ENCODE measurements at places on chromosomes 3 and 15. TPM values are rescaled to one million over a fixed set of nuclear protein-coding genes. Genes with fewer than 3 reads are reported as not detected.

- no peak for DNase-seq
These were observed 193.1 kb upstream of the DCBLD2 start for GRCh38 chr3:99094606-99095005.

DNA sequence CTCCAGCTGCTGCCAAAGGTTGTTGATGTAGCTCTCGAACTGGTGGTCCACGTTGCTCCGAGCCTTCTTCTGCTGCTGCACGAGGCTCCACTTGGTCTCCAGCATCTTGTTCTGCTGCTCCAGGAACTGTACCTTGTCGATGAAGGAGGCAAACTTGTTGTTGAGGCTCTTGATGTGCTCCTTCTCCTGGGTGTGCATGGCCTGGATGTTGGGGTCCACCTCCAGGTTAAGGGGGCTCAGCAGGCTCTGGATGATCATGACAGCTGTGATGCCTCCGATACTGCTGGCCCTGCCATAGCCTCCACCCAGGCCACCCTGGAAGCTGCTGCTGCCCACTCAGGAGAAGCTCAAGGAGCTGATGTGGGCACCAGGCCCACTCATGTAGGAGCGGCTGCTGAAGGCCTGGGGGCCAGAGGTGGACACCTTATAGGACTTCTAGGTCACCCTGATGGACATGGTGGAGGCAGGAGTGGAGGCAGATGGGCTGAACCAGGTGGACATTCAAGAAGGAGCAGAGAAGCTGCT is 14.9 kb upstream of the PSTPIP1 start:
- no peak for DNase-seq

Gene GPR27
- polyA plus RNA-seq = 9.1 TPM

Gene B3GALNT1
- polyA plus RNA-seq = 50.1 TPM

DNA sequence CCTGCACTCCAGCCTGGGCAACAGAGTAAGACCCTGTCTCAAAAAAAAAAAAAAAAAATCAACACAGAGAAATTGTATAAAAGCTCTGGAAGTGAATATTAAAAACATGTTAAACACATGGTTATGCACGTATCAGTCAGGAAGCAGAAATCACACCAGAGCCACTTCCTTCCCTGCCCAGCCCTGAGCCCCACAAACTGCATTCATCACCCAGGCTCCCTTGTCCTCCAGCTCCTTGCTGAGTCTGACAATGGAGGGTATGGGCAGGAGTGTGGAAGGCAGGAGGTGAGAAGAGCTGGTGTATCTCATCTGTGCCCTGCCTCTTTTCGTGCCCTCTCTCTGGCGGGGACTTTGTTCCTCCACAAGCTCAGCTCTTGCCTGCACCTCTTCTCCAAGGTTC is 12.1 kb upstream of the LOXL1 start:
- DNase-seq = no peak

- no peak for DNase-seq
These were observed 169.8 kb downstream of the POTEB3 start for GRCh38 chr15:21270474-21270873.

- DNase-seq = no peak
These were observed 39.6 kb downstream of the SCAPER start for GRCh38 chr15:76865548-76865991.

GRCh38 chr3:159502986-159503385 is 485.6 kb upstream of the IL12A start:
- DNase-seq = no peak

DNA sequence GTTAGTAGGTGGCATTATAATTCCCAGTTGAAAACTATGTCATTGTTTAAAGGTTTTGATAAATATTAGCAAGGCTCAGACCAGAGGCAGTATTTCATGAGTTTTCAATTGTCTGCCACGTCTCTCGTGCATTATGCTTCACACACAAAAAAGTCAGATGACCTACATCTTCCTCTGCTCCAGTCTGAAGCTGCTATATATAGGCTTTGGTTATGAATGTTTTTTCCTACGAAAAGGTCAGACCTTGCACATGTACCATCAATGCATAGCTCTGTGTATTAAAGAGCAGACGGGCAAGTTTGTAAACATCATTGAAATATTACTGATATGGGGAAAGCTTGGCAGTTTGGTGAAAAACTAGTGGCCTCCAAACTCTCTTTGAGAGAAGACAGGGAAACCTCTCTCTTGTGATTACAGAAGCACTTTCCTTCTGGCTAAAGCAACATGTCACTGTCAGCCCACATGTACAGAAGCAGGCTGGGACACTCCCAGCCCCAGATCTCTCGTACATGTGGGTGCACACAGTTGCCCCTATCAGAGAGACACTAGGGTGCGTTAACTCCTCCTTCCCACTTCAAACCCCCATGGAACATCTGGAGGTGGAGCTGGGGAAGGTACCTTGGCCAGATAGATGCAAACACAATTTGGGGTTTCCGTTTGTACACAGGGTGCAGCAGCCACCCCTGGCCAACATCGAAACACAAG is 184.0 kb upstream of the BCL6 start:
- DNase-seq = no peak

GRCh38 chr3:188950832-188951489 is 220.8 kb upstream of the TPRG1 start:
- no peak for DNase-seq

GRCh38 chr15:52556524-52557273 is 12.1 kb downstream of the ARPP19 start:
- DNase-seq = no peak

DNA sequence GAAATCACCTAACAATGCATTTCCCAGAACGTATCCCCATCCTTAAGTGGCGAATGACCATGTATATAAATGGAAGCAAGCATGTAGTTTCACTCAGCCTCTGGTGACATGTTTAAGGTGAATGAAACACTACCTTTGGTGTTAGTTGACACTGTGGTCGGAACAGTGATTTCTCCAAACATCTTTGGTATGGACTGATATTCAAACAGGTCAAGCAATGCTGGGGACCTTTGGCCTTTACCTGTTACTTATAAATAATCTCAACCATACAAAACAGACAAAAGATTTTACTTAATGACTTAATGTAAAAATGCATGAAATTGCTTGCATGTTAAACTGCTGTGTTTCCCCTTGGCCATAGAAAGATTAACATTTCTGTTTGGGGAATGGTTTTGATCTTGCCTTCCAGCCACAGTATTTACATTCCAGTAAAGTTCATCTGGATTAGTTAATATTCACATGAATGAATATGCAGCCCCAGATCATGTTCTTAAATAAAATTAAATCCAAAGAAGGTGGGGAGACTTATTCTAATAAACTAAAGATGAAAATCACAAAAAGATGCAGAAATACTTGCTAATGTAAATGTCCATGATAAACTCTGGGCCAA is 74.4 kb upstream of the HES1 start:
- no peak for DNase-seq

Gene CDCP1
- polyA plus RNA-seq = 1.2 TPM

- DNase-seq = no peak
These were observed 122.8 kb downstream of the EEFSEC start for GRCh38 chr3:128276146-128276435.

Gene FEZF2
- not detected for polyA plus RNA-seq

GRCh38 chr3:147407114-147407497 is 763 bp upstream of the ZIC4 start:
- no peak for DNase-seq

DNA sequence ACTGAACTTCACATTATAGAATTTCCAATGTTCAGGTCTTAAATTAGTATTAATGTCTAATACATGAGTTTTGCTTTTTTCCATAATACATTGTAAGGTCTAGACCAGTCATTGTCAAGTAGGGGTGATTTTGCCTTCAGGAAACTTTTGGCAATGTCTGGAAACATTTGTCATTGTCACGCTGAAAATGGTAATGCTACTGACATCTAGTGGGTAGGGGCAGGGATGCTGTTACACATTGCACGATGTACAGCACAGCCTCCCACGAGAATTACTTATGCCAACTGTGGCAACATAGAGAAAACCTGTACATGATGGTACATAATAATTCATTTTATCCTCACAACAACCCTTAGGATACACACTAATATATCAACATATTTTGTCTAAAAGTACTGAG is 384.1 kb downstream of the CADM2 start:
- DNase-seq = no peak

- no peak for DNase-seq
These were observed 12.4 kb downstream of the XXYLT1 start for GRCh38 chr3:195258449-195259153.

Gene KAT2B
- polyA plus RNA-seq = 27.1 TPM

- DNase-seq = no peak
These were observed 60.5 kb downstream of the SH3BP5 start for GRCh38 chr3:15271785-15272381.

DNA sequence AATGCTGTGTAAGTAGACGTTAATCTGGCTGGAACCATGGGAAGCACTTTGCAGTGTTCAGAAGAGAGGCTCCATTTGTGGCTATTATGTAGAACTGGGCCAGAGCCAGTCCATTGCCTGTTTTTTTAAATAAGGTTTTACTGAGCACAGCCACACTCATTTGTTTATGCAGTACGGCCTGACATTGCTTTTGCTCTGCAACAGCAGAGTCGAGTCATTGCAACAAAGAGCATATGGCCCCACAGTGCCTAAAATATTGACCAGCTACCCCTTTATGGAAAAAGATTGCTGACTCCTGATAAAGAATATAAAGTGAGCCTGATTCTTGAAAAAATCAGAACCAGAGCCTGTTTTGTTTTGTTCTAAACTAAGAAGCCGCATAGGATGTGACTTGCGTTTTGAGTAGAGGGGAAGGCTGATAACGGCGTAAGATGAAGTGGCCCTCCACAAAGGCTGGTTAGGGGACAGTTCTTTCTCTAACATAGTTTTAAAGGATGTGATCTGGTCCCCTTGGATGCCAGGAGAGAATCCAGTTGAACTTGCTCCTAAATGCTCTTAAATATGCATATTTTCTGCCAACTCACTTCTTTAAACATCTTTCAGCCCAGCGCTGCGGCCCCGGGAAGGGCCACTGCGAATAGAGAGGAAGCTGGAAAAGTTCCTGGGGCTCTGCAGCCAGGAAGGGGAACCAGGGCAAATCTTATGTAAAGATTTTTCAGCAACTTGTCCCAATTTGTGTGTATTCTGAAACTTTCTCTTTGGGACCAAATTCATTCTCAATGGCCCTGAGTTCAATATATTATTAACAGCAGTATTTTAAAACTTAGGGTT is 64.5 kb downstream of the GLDN start:
- DNase-seq = no peak

- DNase-seq = no peak
These were observed 8.0 kb upstream of the ACAP2 start for GRCh38 chr3:195450731-195451229.

DNA sequence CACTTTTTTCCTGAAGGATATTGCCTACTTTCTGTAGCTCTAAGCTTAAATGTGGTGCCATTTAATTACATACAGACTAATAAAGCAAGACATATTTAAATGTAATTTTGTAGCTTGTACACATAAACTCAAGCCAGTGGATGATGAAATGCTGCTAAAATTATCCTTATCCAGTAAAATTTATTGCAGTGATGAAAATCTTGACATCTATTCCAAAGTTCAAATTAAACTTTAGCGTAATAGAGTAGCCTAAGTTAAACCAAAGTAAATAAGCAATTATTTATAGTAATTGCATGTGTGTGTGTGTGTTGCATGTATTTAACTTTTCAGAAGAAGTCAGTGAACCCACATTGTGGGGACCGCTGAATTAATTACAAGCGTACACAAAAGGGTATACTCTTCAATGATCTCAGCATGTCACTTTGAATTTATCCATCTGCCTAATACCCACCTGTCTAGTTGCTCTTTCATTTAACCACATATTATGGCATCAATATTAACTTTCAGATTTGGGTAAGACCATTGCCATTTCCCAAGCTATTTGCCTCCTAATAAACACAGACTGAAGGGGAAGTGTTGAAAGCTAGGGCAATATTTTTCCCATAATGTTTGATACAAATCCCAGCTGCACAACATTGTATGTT is 85.0 kb downstream of the MECOM start:
- DNase-seq = no peak

Gene UQCRC1
- 282 TPM for polyA plus RNA-seq

Gene CHMP2B
- 49.9 TPM for polyA plus RNA-seq

DNA sequence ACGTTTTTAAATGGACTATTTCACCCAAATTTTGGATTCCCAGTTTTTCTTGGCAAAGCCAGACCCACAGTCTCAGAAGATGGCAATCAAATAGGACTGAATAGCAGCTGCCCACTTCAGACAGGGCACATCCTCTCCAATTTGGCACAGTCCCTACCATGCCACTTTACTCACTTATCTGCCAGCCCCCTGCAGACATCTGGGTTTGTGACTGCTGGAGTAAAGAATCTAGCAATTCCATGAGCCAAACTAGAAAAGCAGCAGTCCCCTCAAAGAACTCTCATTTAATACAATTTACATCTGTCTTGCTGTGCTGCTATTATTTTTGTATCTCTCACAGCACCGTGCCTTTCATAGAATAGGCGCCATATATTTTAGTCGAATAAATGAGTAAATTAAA is 16.0 kb upstream of the LRRN1 start:
- DNase-seq = no peak

DNA sequence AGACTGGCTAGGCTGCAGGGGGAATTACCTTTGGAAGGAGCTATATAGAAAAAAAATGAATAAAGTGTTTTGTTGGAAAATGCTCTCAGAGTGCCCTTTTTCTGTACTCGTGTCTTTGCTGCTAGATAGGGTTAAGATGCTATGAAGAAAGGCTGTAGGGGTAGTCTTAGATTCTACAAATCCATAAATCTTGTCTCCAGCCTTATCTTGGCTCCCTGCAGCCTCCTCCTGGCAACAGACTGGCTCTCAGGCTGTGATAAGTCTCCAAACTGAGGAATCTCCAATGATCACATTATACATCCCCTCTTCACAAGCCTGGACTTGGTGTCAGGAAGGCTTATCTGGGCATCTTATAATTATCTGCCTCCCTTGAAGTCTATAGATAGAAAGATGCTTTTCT is 9.3 kb downstream of the LPCAT4 start:
- DNase-seq = no peak

DNA sequence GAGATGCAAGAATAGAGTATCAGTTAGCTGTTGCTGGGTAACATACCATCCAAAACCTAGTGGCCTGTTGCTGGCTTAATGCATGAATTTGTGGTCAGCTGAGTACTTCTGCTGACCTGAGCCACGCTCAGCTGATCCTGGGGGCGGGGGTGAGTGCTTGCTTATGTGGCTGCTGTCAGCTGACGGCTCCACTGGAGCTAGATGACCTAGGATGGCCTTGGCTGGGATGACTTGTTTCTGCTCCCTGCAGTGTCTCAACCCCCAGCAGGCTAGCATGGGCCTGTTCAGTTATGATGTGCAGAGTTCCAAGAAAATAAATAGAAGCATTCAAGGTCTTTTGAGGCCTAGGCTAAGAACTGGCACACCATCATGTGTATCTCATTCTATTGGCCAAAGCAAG is 63.9 kb downstream of the FBLN2 start:
- no peak for DNase-seq

- no peak for DNase-seq
These were observed 231.4 kb downstream of the OPA1 start for GRCh38 chr3:193824365-193824764.
